Ovary (tissue), 10 donors: ENCODE measurements at places on chromosomes 2 and 18. TPM values are rescaled to one million over a fixed set of nuclear protein-coding genes. Genes with fewer than 3 reads are reported as not detected.

GPR45 gene
- total RNA-seq = not detected

CDKL4 gene
- total RNA-seq = 1.9 TPM

LOXHD1 gene
- total RNA-seq = 0.72 TPM

DNA sequence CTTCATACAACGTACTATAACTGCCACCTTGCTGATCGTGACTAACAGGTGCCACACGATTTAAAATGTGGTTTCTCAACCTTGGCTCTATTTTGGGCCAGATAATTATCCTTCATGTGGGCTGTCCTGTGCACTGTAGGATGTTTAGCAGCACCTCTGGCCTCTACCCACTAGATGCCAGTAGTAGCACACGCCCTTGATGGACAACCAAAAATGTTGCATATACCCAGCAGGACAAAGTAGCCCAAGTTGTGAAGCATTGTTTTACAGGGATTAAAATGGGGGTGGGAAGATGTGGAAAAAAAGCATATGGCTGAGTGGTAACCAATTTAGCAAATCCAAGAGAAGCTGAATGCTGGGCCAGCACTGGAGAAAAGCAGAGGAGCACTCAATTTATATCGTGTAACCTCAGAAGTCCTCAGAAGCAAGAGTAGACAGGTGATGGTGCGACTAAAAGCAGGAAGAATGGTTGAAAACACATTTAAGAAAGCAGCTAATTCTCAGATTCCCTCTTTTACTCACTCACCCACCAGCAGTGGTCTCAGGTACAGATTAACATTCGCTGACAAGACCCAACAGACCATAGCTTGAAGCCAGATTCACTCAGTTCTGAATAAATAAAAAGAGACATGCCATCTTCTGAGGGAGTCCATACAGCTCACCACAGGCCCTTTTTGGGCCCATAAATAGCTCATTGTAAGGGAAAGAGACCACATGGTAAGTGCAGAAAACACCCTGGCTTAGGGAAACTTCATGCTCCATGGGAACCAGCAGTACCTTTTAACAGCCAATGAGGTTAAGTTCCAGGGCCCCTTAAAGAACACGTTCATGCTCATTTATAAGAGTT is 50.6 kb downstream of the RAPH1 start:
- no peak for DNase-seq
- no peaks in the 10 kb centered on the region for H3K4me1 ChIP-seq
- H3K27me3 ChIP-seq = no peaks in the 10 kb centered on the region
- H3K27ac ChIP-seq = no peak overlapping the region
- no peaks in the 10 kb centered on the region for H3K36me3 ChIP-seq
- H3K4me3 ChIP-seq = no peak overlapping the region

FBLN7 gene
- total RNA-seq = 1.0 TPM

DNA sequence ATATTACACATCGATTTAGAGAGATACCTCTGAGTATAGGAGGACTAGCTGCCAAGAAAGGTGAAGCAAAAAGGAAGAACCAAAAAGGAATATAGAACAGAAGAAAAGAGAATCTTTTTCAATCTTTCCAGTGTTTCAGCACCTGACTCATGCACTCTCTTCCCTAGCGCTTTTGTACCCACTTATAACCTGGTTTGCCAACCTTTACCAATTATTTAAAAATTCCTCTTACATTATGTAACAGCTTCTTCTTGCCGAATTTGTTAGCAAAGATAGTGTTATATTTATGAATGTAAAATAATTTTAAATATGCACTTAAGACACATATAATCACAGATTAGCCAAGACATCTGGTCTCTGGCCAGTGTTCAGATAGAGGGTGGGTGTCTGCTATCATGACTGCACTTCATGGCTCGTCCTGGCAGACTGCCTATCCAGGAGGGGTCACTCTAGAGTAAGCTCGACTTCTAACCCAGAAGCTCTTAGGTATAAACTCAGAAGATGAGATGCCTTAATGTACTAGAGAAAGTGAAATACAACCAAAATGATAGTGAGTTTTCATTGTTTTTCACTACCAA is 122.9 kb downstream of the ATAD2B start:
- no peaks in the 10 kb centered on the region for H3K36me3 ChIP-seq
- H3K4me1 ChIP-seq = no peaks in the 10 kb centered on the region
- no peaks in the 10 kb centered on the region for H3K27me3 ChIP-seq
- peak; percentile 55 for DNase-seq

REG1A gene
- total RNA-seq = 16.9 TPM

ERFE gene
- total RNA-seq = not detected

DNA sequence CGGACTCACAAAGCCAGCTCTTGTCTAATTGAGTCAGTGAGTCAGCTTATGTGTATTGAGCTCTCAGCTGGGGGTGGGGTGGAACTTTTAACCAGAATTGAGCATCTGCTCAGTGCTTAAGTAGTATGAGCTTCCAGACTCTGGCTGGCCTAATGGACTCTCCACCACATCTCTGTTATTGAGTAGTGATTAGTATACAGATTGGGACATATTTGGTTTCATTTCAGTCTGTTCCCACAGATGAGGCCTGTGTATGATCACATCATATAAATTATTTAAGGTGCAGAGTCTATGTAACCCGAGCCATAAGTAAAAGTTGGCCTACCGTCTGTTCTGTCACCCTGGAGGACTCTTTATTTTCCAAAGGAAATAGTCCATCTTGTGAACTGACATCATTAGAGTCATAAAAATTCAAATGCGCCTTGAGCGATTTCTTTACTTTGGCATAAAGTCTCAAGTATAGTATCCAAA is 152.1 kb downstream of the THSD7B start:
- DNase-seq = no peak
- no peak overlapping the region for H3K27ac ChIP-seq
- no peaks in the 10 kb centered on the region for H3K4me1 ChIP-seq
- no peak overlapping the region for H3K4me3 ChIP-seq

GRCh38 chr2:74515981-74516633 is 1.9 kb downstream of the TLX2 start:
- no peak for DNase-seq
- H3K36me3 ChIP-seq = no peaks in the 10 kb centered on the region
- peaks cover 3% of the 10 kb centered on the region for H3K4me1 ChIP-seq

CETN1 gene
- total RNA-seq = not detected

SKA1 gene
- 0.71 TPM for total RNA-seq

DNA sequence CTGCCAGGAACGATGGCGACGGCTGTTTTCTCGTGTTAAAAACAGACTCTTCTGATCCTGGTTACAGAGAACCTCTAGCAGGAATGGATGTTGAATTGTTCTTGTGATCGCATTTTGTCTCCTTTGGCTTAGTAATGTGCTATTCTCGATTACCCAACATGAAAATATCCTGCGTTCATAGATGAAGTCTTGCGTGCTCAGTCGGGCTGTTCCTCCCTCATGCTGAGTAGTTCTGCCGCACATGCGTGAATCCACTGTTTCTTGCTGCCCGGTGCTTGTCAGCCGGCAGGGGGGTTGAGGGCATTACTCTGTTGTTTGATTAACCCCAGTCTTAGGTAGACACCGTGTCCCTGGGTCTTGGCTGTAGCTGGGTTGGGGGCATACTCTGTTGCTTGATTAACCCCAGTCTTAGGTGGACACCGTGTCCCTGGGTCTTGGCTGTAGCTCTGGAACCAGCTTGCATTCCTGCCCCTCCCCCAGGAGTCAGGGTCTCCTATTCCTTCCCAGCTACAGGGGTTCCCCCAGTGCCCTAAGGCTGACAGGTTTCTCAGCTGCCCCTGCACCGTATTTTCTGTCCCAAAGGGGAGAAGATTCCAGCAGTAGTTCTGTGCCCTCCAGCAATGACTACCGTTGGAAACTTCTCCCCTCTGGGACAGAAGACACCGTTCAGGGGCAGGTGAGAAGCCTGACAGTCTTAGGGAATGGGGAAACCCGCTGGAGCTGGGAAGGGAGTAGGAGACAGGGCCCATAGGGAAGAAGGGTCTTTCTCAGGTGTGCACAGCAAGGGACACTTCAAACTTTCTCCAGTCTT is 22.1 kb upstream of the ASB1 start:
- H3K27me3 ChIP-seq = no peaks in the 10 kb centered on the region
- no peaks in the 10 kb centered on the region for H3K36me3 ChIP-seq
- H3K27ac ChIP-seq = no peak overlapping the region
- no peak for DNase-seq
- no peak overlapping the region for H3K4me3 ChIP-seq

DNA sequence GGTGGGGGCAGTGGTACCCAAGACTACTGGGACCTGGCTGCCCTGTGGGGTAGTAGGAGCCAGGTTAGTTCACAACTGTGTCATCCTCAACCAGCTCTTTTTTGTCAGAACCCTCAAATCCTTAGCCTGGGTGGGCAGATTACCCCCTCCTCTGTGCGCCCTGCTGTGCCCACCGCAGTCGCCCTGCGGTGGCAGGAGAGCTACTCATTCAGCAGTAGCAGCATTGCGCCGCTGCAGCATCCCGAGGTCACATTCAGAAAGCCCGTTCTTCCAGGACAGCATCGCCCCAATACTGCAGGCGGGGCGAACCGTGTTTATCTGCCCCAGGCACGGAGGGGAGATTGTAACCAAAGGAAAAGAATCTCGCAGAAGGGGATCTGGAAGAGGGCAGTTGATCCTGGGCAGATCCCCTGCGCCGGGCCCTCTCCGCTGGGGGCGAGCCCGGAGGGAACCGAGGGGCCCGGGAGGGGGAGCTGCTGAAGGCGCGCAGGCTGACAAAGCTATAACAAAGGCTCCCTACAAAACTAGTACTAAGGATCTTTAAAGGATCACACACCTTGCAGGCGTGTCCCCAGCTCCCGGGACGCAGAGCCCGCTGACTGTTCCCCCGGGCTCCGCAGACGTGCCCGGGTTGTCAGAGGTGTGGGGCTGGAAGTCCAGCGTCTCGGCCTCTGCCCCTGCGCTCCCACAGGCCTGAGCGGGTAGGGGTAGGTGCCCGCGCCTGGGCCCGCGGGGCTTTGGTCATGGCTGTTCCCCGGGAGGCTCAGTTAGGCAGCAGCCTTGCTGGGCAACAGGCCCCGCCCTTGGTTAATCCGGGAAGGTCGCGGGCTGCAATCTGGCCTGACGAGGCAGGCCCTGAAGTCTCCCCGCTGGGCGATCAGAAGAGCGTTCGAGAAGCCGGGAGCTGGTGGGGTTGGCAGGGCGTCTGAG is 13.2 kb downstream of the POU3F3 start:
- no peaks in the 10 kb centered on the region for H3K36me3 ChIP-seq
- no peak overlapping the region for H3K27ac ChIP-seq
- H3K4me3 ChIP-seq = no peak overlapping the region

- H3K27me3 ChIP-seq = no peaks in the 10 kb centered on the region
- H3K4me3 ChIP-seq = peak overlapping the region; percentile 82
- DNase-seq = peak; percentile 79
- peaks cover 4% of the 10 kb centered on the region for H3K4me1 ChIP-seq
- peak overlapping the region; percentile 87 for H3K27ac ChIP-seq
- no peaks in the 10 kb centered on the region for H3K36me3 ChIP-seq
These were observed 1.4 kb downstream of the XPO1 start for GRCh38 chr2:61536572-61537276.

SLC35G4 gene
- not detected for total RNA-seq

GKN1 gene
- total RNA-seq = not detected

- H3K4me1 ChIP-seq = peaks cover 6% of the 10 kb centered on the region
- H3K27me3 ChIP-seq = no peaks in the 10 kb centered on the region
- no peaks in the 10 kb centered on the region for H3K36me3 ChIP-seq
- no peak for DNase-seq
These were observed 41.9 kb downstream of the ITGB6 start for GRCh38 chr2:160157861-160158829.

RTP5 gene
- total RNA-seq = not detected

AQP12A gene
- total RNA-seq = not detected

NOL4 gene
- 0.34 TPM for total RNA-seq

RNF181 gene
- total RNA-seq = 95.5 TPM

CREB1 gene
- total RNA-seq = 74.0 TPM

- no peak overlapping the region for H3K4me3 ChIP-seq
- no peak overlapping the region for H3K27ac ChIP-seq
- H3K4me1 ChIP-seq = peaks cover 3% of the 10 kb centered on the region
- no peak for DNase-seq
- no peaks in the 10 kb centered on the region for H3K36me3 ChIP-seq
These were observed 5.5 kb downstream of the SALL3 start for GRCh38 chr18:78984941-78985784.

DNA sequence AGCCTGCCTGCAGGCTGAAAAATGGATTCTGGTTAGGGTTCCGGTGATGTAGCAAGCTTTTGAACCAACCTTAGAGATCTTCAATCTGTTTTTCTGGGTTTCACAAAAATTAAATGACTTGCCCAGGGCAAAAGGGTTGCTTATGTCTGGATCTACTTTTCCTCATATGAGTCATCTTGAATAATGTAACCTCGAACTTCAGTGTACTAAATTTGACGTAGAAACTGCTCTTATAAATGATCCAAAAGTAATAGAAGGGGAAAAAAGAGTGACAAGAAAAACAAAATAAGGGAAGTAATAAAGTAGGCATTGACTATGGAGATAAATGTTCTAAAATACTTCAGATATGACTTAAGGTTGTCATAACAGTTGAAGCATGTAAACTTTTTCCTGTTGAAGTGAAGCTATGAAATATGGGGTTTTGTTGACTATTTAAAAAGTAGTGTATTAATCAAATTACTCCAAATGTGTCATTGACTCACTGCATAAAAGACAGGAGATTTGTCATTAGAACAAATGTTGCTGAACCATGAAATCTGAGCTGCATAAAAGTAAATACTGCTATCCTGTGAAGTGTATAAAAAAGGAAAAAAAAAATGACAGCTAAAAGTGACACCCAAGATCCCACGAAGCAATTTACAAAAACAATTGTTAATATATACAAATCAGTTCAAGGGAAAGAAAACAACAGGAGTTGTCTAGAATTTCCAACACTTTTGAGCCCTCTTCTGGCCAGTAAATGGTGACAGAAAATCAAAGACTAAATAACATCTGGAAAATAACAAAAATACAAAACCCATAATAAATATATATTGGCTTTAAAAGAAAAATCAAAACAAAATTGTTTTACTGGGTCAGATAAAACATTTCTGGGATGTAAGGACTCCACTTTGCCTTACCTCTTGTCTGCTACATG is 103.6 kb upstream of the SERPINE2 start:
- no peaks in the 10 kb centered on the region for H3K36me3 ChIP-seq
- no peak overlapping the region for H3K4me3 ChIP-seq
- H3K27ac ChIP-seq = no peak overlapping the region
- H3K27me3 ChIP-seq = no peaks in the 10 kb centered on the region
- DNase-seq = no peak

PROM2 gene
- total RNA-seq = 4.9 TPM

DNA sequence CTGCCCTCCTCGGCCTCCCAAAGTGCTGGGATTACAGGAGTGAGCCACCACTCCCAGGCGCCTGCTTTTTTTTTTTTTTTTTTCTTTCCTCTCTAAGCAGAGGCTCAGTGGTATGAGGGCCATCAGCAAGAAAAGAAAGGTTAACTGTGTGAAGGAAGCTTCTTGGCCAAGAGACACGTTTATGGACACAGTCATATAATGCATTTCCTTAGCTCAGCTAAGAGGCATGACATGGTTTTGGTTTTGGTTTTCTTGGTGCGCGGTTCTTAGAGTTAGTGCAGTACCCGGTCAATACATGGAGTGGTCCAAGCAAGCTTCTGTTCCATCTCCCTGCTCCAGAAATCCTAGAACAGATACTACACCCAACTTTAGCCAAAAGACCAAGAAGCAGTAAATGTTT is 42.6 kb downstream of the RALBP1 start:
- DNase-seq = no peak
- H3K27ac ChIP-seq = no peak overlapping the region
